GM12865 (cell line): ENCODE measurements at places on chromosomes 16 and 17.

- DNase-seq = no peak
Observed at GRCh38 chr16:67215706-67216105, 11.2 kb upstream of the TMEM208 start.

- peak; percentile 46 for DNase-seq
Observed at GRCh38 chr16:86517652-86518258, 7.4 kb downstream of the FOXF1 start.

GRCh38 chr17:71149607-71150006 lies 971.2 kb upstream of the SOX9 start:
- DNase-seq = no peak

DNA sequence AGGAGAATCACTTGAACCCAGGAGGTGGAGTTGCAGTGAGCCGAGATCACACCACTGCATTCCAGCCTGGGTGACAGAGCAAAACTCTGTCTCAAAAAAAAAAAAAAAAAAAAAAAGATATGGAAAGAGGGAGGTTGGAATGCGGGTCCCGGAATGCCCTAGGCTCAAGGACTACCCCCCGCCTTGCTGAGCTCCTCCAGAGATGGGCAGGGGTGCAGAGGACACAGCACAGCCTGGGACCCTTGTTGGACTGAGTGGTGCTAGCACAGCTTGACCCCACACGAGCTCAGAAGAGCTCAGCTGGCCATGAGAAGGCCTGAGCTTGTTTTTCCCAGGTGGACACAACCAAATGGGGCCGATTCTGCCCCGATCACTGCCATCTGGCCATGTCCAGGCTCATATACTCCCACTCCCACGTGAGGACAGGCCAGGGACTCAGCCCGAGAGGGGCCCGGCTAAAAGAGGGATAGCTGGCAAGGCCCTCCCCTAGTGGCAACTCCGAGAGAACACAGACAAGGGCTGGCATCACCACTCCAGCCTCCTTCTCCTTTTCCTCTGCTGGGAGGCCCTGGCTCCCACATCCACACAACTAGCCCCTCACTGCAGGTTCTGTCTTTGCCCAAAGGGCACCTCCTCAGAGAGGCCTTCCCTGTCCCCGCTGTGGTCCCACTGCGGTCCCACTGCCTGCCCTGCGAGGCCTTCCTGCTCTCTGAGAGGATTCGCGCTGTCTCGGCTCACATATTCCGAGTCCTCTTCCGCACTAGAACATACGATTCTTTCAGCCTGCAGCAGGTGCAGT lies 11.0 kb downstream of the SGCA start:
- no peak for DNase-seq

DNA sequence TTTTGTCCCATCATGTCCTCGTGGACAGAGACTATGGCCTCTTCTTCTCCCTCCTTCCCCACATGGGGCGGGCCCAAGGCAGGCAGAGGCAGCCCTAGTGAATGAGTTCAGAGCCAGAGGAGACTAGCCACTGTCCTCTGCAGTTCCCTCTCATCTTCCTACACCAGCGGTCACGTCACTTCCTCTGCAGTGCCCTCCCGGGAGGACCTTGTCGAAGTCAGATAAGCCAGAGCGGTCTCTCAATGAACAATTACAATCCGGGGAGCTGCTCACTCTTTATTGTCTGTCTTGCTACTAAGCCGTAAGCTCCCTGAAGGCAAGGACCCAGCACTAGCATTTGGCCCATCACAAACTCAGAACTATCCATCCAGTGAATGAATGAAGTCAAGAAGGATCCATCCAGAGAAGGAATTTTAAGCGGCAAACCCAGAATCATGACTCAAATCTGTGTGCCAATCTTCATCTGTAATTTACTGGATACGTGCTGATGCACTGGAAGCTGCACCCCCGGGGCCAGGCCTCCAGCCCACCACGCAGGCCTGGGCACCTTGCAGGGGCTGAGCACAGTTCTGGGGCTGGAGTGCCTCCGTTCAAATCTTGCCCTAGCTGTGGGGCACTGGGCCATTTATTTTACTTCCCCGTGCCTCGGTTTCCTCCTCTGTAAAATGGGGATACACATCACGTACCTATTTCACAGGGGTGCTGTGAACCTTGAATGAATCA lies 18.1 kb downstream of the ZNF423 start:
- no peak for DNase-seq

DNA sequence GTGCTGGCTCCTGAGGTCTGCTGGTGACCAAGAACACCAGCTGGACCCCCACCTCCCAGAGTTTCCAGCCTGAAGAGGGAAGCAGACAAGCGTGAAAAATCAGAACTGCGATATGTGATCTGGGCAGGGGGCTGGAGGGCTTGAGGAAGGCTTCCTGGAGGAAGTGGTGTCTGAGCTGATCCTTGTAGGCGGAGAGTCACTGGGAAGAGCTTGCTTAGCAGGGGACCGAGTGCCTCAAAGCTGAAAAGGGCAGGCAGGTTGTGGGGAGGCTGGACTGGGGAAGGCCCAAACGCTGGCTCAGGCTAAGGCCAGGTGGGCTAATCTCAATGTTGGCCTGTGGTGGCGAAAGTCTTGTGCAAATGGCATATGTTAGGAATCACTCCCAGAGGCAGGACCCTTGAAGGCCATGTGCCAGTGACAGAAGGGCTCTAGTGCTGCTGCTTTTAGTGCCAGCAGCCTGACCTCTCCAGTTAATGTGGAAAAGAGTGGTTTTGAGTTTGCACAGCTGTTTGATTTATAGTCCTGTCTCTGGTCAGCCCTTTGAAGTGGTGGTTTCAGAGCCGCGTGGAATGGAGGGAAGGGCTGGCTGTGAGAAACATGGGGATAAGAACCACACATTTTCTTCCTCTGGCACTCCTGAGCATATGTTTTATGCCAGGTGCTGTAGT lies 85.3 kb upstream of the LGALS9 start:
- no peak for DNase-seq

DNA sequence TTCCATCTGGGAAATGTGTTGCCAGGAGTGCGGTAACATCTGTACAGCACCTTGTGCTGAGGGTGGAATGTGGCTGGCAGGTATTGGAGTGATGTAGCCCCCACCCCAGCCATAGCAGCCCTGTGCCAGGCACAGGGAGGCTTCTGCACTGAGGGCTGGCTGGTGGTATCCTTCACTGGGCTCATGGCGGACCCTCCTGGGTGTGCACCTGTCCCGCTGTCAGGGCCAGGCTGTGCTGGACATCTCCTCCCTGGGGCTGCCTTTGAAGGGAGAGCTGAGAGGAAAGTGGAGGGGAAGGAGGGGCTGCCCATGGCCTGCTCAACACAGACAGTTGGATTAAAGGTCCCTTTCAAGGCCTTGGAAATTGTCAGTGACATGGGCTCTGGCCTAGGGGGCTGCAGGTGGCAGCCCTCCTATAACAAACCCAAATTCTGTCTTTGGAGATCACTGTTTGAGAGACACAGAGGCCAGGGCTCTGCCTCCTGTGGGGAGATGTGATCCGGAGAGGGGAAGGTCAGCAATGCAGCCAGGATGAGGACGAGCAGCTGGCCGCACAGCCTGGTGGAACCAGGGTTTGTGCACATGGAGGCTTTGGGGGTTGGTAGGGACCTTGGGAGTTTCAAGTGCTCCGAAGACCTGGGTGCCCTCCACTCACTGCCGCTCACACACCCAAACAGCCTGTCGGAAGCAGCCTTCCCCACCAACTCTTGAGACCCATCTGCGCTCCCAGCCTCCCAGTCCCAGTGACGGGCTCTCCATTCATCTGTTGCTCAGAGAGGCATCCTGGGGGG lies 22.8 kb downstream of the NKD1 start:
- DNase-seq = no peak

DNA sequence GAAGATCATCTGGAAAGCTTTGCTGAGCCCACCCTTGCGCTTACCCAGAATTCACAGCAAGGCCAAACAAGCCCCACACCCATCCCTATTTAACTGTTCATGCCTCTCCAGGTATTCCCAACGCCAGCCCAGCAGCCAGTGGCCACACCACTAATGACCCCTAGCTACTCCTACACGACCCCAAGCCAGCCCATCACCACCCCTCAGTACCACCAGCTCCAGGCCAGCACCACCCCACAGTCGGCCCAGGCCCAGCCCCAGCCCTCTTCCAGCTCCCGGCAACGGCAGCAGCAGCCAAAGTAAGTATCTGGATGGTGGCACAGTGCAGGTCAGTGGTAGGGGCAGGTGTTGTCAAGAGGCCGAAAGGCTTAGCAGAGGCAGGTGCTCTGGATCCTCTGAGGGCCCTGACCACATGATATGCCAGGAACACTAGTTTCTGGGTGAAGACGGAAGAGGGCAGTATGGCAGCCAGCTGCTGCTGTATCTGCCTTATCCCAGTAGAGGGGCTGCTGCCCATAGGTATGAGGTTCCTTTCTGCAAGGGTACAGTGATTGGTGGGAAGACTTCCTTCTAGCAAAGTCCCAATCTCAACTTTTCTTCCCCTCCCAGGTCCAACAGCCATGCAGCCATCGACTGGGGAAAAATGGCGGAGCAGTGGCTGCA lies 10.7 kb downstream of the PROCA1 start:
- no peak for DNase-seq

- no peak for DNase-seq
Observed at GRCh38 chr17:27356091-27356705, 62.3 kb downstream of the WSB1 start.

DNA sequence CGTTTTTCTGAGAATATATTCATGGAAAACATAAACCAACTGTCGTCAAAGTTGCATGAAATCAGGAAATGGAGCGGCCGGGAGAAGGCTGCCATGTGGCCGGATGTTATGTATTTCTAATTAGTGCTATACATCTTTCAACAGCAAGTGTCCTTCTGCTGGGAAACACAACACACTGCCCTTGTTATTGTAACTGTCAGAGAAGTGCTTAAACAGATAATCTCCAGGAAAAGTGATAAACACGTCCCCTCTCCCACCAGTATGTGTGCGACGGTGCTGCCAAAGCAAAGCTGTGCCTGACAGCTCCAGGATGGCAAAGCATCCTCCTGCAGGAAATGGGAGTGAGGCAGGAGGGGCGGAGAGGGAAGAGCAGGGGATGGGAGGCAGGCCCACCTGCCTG lies 111.8 kb downstream of the SMG6 start:
- no peak for DNase-seq

DNA sequence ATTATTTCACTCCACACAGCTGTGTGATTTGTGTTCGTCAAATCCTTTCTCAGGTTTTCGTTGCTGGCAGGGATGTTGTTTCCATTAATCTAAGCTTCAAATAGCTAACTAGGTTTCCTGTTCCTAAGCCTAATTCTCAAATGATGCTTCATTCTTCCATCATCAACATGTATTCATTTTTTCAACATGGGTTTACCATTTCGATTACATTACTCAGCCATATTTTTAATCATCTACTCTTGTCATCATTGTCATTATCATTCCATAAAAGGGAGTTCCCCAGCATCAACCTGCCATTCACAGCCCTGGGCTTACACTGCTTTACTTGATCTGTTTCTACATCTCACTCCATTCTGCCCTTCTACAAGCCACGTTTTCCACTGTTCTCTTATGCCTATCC lies 33.3 kb upstream of the ANKFN1 start:
- DNase-seq = no peak

DNA sequence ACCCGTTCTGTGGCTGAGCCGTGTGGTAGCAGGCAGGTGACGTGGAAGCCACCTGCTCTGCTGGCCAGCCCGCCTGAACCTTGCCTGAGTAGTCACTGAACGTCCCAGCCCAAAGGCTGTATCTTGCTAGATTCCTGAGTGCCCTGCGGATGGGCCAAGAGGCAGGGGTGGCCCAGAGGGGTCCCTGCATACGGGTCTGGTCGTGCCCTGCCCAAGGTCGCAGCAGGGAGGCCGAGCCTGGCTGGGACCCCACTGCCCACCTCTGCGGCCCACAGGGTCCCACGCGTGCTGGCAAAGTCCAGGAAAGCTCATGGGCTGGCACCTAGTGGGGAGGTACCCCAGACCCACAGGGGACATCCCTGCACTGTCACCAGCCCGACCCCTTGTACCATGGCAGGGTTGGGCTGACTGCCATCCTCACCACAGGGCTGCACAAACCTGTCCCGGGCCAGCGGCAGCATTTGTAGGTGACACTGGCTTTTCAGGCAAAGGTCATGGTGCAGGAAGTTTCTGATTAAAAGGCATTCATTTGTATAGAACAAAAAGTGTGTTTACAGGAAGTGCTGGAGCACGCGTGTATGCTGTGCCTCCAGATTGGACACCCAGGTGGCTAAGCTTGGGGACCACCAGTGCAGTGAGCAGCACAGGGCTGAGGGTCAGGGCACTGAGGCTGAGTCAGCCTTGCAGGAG lies 45.1 kb upstream of the ZC3H18 start:
- no peak for DNase-seq

GRCh38 chr16:85087899-85088569 lies 24.2 kb downstream of the CIBAR2 start:
- no peak for DNase-seq

GRCh38 chr16:72974142-72974769 lies 73.7 kb downstream of the ZFHX3 start:
- no peak for DNase-seq

DNA sequence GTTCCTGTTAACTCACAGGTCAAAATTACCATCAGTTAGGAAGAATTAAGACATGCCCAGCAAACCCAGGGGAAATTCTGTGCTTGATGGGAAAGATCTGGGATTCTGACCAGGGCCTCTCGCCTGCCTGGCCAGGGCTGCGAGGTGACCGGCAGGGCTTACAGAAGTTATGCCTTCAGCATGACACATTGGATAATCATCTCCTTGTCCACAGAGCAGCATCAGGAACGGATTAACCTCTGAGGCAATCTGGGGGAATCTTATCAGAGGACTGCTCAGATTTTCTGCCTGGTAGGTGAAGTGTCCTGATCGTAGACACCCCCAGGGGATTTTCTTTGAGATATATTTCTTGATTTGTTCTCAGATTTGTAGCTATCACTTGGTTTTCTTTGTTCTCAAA lies 172.5 kb downstream of the HS3ST3A1 start:
- DNase-seq = no peak

- no peak for DNase-seq
Observed at GRCh38 chr17:80086081-80086480, 15.3 kb upstream of the GAA start.

DNA sequence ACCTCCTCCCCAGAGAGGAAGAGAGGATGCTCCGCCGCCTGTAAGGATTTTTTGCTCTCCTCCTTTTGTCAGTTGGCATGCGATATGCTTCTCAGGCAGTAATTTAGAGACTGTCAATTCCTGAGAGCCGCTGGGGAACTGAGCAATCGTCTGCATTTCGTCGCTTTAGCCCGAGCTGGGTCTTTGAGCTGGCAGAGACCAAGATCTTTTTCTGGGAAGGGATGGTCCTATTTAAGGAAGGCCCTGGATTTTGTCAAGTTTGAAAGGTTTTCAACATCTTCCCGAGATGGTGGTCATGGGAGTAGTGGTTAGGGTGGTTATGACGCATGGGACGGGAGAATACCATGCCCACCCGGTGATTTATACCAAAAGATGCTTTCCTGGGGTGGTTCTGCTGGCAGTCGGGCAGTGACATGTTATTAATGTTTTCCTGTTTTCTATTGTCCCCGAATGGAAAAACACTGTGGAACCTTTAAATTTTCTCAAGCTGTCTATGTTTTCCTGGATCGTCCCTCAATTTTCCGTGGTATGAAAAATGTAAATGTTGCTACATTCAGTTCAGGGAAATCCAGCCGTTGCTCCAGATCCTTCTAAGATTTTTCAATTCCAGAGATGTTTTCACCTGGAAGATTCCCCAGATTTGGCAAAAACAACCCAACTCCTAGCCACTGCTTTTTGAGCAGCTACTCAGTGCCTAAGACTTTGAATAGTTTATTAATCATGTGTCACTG lies 586.4 kb downstream of the MAF start:
- DNase-seq = no peak

- DNase-seq = no peak
Observed at GRCh38 chr17:48148854-48149786, 41.6 kb downstream of the SNX11 start.
